ENCODE measurements at places on chromosomes 6 and 20.

- no peak for DNase-seq
Observed at GRCh38 chr6:146957181-146958093, 246.8 kb upstream of the STXBP5 start.

DNA sequence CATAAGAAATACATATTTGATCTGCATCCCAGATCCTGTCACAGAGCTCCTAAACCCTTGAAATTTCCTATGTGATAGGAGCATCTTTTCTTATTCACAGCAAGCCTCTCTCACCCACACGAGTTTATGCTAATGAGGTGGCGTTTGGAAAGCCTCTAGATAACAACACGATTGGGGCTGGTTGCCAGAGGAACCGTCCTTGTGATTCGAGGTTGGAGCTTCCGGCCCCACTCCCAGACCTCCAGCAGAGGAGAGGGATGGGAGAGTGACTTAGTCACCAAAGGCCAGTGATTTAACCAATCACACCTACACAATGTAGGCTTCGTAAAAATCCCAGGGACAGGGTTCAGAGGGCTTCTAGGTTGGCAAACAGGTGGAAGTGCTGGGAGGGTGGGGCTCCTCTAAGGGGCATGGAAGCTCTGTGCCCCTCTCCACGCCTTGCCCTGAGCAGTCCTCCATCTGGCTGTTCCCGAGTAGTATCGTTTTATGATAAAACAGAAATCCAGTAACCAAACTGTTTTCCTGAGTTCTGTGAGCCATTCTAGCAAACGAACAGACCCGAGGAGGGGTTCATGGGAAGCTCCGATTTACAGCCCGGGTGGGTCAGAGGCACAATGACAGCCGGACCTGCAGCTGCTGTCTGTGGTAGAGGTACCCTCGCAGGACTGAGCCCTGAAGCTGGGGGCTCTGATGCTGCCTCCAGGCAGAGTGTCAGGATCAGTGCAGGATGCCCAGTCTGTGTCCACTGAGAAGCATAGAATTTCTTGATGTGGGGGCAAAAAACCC, 238.1 kb upstream of the ARID1B start:
- no peak for DNase-seq

DNA sequence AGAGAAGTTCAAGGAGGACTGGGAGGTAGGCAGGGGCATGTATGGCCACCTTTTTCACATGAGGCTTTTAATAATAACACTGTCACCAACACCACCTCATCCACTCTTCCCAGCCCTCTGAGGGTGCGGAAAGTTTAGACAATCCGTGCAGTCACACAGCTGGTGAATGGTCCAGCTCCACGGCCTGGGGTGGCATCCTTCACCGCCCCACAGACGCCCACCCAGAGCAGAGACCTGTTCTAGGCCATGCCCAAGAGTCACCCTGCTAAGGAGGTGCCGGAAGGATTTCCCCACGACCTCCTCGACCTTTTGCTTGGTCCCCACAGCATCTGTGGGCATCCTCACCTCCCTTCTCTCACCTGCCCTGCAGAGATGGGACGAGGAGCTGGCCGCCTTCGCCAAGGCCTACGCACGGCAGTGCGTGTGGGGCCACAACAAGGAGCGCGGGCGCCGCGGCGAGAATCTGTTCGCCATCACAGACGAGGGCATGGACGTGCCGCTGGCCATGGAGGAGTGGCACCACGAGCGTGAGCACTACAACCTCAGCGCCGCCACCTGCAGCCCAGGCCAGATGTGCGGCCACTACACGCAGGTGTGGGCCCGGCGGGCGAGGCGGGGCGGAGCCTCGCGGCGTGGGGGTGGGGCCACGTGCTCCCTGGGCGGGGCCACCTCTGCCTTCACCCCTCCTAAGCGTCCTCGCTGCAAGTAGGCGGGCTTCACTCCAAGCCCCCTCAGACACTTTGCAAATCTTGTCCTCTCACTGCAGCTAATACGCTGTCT, 4.4 kb downstream of the PI16 start:
- DNase-seq: no peak

DNA sequence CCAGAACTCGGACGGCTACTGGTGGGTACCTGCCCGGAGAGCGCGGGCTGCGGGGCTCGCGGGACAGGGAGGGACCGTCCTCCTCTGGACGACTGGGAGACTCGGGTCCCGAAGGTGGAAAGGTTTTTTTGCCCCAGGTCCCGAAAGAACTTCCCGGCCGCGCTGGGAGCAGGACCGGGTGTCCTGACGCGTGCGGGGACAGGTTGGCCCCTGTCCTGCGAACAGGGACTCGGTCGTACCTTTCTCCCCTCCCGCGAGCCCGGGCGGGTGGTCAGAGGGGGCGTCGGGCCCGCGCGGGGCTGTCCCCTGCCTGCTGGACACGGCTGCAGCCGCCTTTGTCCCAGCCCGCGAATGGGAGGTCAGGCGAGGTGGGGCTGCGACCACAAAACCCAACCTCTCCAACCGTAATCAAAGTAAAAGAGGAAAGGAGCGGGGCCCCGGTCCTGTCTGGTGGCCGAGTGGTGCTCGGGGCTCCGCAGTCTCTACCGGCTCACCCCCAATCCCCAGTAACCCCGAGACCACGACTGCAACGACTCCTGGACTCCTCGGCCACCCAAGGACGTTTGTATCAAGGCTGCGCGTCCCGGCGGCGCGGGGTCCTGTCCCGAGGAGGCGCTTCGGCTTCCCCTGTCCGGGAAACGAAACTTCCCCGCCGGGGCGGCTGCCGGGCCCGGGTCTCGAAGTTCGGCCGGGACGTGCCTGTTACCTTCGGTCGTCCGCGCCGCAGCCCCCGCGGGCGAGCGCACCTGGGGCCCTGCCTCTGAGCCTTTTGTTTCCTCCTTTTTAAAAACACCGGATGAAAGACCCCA, 798 bp downstream of the DSP start:
- no peak for DNase-seq

- no peak for DNase-seq
Observed at GRCh38 chr6:3627501-3627900, 124.0 kb downstream of the PXDC1 start.

DNA sequence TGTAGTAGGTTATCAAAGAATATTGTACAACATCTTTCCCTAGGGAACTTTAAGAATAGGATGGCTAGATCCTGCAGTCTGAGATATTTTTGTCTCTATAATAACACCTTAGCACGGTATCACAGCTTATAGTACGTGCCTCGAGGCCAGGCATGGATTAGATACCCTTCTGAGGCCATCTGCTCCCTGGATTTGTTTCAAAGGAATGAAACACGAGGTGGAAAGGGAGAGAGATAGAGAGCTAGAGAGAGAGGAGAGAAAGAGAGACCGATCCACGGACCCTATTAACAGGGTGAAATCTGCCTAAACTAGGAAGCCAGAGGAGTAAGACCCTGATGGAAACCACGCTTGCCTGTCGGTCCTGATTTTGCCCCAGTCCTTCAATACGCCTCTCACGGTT, 92.5 kb downstream of the CD83 start:
- DNase-seq: no peak

DNA sequence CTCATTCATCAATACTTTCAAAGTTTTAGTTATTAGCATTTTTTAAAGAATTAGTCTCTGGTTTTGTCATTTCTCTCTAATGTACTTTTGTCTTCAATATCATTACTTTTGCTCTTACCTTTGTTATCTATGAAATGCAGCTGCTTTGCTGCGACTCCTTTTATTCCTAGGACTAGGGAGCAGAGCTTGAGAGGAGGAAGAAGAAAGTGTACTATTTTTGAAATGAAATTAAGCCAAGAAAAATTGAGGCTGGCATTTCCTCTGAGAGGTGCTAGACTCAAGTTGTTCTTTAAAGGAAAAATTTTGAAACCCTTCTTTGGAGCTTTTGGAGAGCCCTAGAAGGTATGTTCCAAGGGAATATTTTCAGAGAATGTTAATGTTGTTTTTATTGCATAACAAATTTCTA, 48.3 kb upstream of the MRAP2 start:
- DNase-seq: no peak

- DNase-seq: peak; percentile 54
Observed at GRCh38 chr6:133888929-133889556, at the start of gene TCF21. TCF21 (plus strand) TSS chr6:133889113; CDS start chr6:133889398, 285 bp downstream.

GRCh38 chr20:25011831-25012241, 19.3 kb upstream of the APMAP start:
- no peak for DNase-seq

GRCh38 chr6:70272071-70272470, 30.8 kb downstream of the COL9A1 start:
- no peak for DNase-seq

DNA sequence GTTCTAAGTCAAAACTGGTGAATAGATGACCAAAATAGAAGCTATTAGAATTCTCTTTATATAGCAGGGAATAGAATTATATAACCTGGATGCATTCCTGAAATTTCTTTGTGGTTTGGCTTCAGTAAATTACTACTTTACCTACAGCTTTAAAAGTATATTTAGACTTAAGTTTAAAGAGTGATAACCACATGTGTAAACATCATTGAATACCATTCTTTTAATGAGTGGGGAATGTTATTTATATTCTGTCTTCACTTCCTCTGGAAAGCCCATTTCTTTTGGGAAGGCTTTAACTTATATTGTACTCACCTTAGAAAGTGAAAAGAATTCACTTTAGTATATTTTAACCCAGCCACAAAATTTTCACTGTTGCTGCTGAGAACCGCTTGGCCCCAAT, 39.1 kb downstream of the PLEKHG1 start:
- no peak for DNase-seq

DNA sequence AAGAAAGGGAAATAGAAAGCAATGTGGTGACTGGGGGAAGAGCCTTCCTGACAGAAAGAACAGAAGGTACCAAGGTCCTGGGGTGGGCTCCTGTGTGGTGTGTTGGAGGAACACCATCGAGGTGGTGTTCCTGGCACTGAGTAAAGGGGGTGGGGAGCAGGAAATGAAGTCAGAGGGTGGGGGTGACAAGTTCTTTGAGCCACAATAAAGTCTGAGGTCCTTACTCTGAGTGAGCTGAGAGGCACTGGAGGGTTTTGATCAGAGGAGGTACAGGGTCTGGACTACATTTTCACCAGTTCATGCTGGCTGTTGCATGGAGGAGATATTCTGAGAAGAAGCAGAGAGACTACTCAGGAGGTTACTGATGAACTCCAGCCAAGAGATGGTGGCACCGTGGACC, 198.2 kb downstream of the GMPR start:
- no peak for DNase-seq

GRCh38 chr20:23125159-23125558, 39.0 kb upstream of the CD93 start:
- DNase-seq: no peak

- DNase-seq: no peak
Observed at GRCh38 chr6:124694139-124694705, 268.0 kb upstream of the RNF217 start.

DNA sequence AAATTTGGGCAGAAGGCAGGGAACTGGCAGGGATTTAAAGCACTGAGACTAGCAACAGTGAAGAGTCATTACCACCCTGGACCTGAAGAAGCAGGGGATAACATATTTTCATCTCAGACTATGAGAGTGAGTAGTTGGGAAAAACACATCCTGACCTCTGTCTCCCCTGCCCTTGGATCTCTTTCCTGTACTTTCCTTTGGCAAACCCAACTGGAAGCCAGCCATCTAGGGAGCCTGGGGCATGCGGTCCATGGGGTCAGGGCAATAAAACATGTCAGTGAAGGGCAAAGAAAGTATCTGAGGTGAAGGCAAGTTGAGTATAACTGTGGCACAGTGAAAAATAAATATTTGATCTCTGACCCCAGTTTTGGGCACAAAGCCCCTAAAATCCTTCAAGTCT, 698.2 kb downstream of the DOK5 start:
- no peak for DNase-seq

DNA sequence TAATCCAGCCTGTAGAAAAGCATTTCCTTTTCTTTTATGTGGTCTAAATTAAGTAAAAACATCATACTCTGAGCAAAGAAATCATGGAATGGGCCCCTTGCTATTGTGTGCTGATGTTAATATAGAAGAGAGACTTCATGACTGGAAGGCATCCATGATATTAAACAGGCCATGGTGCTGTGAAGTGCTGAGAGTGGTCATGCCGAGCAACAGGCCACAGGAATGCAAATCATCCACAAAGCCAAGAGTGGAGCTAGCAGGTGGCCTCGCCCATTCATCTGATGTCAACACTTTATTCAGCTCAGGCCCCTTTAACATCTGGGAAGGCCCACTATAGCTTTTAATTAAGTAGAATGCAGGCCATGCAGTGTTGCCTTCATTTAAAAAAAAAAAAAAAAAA, 115.2 kb upstream of the HMGCLL1 start:
- DNase-seq: peak; percentile 96

- DNase-seq: peak; percentile 61
Observed at GRCh38 chr6:92989656-92990055, 429.7 kb downstream of the EPHA7 start.

DNA sequence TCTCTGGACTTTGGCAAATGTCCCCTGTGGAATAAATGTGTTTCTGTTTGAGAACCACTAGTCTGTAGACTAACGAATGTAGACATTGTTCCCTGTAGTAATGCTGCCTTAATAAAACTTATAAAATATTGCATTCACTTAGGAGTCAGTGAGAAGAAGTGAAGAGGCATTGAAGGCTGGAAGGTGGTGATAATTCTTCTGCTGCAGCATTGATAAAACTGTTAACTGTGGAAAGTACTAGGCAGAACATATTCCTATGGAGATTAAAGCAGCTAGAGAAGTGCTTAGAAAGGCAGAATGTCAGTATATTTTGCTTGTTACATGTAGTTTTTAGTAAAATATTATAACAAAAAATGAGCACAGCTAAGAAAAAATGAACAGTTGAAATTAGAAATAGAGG, 4.8 kb downstream of the PGK2 start:
- no peak for DNase-seq

GRCh38 chr6:64330694-64331307, 695.2 kb downstream of the PHF3 start:
- peak; percentile 81 for DNase-seq

DNA sequence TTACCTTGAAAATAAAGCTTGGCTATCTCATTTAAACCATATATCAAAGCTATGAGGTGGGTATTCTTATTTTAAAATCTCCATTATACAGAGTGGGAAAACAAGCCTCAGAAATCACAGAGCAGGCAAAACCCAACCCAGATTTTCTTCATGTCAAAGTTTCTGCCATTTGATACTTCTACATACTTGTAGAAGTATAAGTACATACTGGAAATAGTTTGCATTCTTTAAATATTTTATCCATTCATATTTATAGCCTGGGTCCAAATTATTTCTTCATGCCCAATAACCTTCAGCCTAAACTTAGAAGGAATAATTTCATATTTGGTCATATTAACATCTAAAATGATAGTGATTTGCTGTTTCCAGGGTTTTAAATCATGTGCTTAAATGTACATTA, 61.8 kb downstream of the MLIP start:
- DNase-seq: no peak

DNA sequence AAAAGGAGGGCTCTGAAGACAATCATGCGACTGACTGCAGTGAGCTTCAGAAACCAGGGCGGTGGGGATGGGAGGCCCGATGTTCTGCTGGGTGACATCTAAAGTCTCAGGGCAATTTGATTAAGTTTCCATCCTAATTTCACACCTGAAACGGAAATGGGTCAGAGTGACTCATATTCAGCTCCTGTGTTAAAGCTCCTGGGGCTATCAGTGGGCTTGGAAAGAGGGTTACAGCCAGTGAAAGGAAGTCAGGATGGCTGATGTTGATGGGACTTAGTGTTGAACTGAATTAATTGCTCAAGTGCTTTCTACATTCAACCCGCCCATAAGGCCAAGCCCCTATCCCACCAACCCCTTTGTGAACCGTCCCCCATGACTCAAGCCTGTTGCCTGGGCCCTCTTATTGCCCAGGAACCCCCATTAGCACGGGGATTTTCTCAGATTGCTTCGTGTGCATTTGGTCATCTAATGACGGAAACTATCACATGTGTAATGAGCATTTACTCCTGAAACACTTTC, 47.1 kb upstream of the TBC1D7 start:
- no peak for DNase-seq

All from amniotic epithelial cell (primary cell).